ENCODE measurements at places on chromosomes 1 and 21.

- no peak for DNase-seq
Measured at GRCh38 chr1:113488576-113489177, 98.4 kb downstream of the MAGI3 start.

- DNase-seq, result no peak
Measured at GRCh38 chr21:45050797-45051489, 23.4 kb upstream of the ADARB1 start.

- DNase-seq, result no peak
Measured at GRCh38 chr1:55287723-55288122, 72.6 kb upstream of the USP24 start.

DNA sequence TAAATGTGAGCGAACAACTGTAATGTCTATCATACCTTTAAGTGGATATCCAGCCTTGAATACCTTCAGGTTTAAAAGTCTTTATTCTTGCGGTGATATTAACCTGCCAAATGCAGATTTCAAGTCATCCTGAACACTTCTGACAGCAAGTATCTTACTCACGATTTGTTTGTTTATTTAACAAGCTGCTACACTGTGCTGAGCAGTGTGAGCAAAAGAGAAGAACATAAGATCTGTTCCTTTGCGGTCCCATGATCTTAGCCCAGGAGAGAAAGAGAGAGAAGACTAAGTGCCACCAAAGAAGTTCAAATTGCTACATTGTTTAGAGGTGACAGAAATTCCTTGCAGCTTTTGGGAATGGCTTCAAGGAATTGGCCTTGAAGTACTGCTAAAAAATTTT lies 9.5 kb upstream of the IL24 start:
- DNase-seq, result no peak

DNA sequence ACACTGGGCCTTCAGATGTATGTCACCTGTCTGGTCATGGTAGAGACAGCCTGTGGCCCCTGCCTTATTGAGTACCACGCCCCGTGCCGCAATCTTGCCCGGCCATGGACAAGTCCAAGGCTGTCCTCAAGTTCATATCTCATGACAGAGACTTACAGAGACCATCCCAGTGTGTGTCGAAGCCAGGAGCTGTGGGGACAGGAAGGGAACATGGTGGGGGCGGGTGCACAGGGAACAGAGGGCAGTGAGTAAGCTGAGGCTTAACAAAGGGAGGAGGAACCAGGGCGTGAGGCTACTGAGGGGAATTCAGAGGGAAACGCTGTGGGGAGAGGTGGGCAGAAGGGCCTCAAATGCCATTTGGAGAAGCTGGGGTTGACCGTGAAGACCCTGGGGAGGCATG lies 75.8 kb downstream of the ALPL start:
- no peak for DNase-seq

GRCh38 chr1:194698908-194699318 lies 1512.5 kb upstream of the B3GALT2 start:
- no peak for DNase-seq

DNA sequence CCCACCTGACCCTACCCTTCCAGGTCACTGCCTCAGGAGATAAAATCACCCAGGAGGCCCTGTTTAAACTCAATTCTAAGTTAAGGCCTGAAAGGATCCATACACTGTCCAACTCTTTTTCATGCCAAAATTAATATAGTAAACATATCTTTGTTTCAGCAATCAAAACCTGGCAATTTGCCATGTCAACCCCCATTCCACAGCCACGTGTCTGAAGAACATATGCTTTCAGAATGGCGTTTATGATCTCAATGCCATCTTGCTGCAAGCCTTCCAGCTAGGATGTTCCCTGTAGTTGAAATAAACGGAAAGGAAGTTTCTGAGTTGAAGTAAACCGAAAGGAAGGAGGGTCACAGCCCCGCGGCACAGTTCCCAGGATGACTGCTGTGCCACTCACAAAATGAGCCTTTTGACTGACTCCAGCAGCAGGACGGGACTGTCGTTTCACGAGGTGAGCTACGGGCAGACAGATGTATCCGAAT lies 472.0 kb downstream of the SMYD3 start:
- no peak for DNase-seq

- DNase-seq, result no peak
Measured at GRCh38 chr1:243213045-243213787, 41.9 kb downstream of the CEP170 start.
